ENCODE measurements at places on chromosomes 1 and 21.

DNA sequence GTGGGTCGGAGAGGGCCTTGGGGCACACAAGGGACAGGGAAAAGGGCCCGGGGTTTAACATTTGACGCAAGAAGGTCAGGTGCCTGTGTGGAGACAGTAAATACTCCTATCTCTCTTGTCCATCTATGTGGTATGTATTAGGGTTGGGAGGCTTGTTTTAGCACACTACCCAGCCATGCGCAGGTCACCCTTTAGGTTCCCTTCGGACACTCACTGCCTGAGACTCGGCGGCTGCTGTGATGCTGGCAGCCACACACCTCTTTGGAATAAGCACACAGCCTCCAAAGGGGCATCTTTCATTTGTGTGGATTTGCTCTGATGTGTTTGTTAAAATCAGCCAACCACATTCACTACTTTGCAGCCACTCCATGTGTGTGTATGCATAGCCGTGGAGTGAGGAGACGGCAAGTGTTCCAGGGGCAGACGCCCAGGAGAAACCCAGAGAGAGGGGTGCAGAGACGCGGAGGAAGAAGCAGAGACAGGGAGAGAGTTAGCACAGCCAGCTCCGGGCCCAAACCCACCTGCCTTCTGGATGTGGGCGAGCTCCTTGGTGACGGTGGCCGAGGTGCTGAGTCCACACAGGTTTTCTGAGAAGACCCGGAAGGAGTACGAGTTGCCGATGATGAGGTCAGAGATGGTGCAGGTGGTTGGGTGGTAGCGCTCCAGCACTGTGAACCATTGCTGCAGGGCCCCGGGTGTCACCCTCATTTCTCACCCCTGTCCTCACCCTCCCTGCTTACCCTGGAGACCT lies 5.7 kb downstream of the MYBPH start:
- DNase-seq, result no peak

GRCh38 chr1:163614361-163614760 lies 292.6 kb downstream of the NUF2 start:
- no peak for DNase-seq

DNA sequence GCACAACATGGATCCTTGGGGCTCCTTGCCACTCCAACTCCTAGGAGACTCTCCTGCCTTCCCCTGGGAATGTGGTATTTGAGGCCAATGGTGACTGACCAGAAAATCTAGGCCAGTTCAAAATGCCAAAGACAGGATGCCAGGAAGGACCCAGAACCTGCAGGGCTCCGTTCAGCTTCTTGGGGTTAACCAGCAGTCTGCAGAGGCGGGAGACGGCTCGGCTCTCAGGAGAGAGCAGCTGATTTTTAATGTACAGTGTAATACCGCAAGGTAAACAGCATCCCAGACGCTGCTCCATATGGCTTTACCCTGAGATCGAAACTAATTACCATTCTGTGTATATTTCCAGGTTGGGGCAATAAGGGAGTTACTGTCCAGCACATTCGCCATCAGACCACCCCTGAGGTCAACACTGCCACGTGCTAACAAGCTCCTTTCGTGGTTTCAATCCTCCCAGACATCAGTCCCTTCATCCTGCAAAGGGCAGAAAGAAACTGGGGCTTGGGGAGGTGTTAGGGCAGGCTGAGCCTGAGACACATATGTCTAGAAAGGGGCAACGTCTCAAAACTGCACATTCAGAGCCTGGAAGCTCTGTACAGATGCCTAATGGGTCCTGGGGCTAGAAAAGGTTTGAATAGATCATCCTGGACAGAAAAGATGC lies 16.7 kb downstream of the ITPKB start:
- no peak for DNase-seq

DNA sequence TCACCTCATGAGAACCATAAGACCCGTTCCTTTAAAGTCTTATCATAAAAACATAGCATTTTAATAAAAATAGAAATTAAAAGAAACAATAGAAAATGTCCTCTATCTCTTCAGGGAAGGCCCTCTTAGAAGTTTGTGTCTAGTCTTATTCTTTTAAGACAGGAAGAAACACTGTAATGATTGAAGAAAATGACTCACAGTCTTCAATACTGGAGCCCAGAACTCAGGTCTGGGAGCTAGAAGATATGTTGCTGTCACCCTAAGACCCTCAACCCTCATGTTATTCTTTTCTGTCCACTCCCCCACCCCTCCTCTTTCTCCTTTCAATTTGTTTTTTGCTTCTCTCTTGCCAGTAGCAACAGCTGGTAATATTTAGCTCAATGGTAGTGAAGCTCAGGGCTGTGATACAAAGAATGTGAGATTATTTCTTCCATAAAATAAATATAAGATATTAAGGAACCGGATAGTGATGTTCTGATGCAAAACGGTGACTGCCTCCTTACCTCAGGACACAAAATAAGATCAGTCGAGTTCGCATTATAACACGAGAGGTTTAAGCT lies 12.0 kb downstream of the DUSP10 start:
- DNase-seq, result no peak

GRCh38 chr1:7265771-7266371 lies 480.6 kb downstream of the CAMTA1 start:
- no peak for DNase-seq

DNA sequence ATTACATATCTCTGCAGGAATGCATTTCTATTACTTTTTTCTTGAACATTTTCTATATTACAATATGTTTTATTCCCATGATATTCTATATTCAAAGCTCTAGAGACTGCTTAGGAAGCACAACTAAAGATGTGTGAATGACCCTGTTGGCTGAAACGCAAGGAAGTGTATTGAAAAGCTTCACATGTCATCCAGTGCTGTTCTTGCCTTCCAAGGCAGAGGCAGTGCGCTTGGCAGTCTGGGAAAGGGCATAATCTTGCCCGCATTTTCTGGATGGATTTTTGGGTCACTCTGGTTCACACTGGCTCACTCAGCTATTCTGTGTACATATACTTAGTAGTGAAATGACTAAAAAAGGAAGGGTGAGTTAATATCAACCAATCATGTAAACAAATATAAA lies 262.4 kb downstream of the PTPRC start:
- no peak for DNase-seq

- no peak for DNase-seq
These were observed 4.9 kb upstream of the TTC22 start for GRCh38 chr1:54805981-54806381.

GRCh38 chr1:29809446-29810120 lies 573.3 kb downstream of the PTPRU start:
- DNase-seq, result no peak

- no peak for DNase-seq
These were observed 126.2 kb downstream of the SIK1 start for GRCh38 chr21:43300496-43301408.

GRCh38 chr1:159066108-159066507 lies 10.5 kb downstream of the AIM2 start:
- DNase-seq, result no peak

GRCh38 chr1:201702936-201703335 lies 126.0 kb upstream of the IPO9 start:
- DNase-seq, result peak; percentile 94

GRCh38 chr1:36464605-36465393 lies 615 bp upstream of the MRPS15 start:
- DNase-seq, result peak; percentile 24

DNA sequence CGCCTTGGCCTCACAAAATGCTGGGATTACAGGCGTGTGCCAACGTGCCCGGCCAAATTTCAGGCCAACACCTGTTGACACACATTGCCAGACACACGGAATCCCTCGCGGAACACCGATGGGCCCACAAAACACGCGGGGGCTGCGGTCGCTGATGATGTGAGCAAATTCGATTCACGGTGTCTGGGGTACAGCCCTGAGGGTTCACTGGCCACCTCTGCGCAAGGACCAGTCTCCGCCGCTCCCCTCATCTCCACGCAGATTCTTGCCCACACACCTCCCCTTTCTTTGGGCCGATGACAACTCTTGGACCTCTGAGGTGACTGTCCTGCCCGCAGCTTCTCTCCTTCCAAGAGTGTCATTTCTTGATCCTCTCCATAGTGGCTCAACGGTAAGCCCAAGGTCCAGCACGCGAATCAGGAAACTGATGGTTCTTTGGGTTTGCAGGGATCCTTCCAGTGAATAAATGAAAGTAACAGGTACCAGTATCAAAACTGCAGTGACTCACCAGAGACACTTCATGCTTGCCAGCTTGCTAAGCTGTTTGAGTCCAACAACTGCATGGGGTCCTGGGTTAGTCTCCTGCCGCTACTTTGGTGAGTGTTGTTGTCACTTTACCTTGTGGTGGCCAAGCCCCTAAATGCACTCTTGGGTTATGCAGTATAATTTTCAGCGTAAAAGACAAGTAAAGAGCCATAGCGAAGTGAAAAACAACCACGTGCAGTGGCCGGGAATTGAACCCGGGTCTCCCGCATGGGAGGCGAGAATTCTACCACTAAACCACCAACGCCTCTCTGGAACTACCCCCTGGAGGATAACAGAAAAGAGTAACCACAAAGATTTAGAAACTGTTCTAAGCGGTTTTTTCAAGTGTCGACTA lies 11.0 kb upstream of the RNU1-3 start:
- DNase-seq, result peak; percentile 4

GRCh38 chr21:37259426-37259825 lies 7.7 kb downstream of the VPS26C start:
- no peak for DNase-seq

- no peak for DNase-seq
These were observed 9.0 kb downstream of the SH2D2A start for GRCh38 chr1:156807627-156808026.

- DNase-seq, result peak; percentile 37
These were observed 4.7 kb downstream of the LAX1 start for GRCh38 chr1:203769505-203770343.

GRCh38 chr1:86933051-86933450 lies 18.6 kb downstream of the HS2ST1 start:
- DNase-seq, result no peak

- no peak for DNase-seq
These were observed 47.2 kb downstream of the MCOLN2 start for GRCh38 chr1:84949664-84950063.

GRCh38 chr1:78003882-78004718 lies 639 bp upstream of the DNAJB4 start:
- DNase-seq, result no peak

DNA sequence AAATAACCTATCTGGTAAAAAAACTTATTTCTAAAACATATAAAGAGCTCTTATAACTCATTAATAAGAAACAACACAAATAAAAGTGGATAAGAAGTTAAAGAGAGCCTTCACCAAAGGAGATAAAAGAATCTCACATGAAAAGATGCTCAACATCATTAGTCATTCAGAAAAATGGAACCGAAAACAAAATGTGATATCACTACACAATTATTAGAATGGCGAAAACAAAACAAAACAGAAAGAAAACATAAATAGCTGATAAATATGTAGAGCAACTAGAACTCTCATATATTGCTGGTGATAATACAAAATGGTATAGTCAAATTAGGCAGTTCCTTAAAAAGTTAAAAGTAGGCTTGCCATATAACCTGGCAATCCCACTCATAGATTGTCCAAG lies 1109.3 kb downstream of the PLA2G4A start:
- DNase-seq, result no peak

- peak; percentile 25 for DNase-seq
These were observed 82.9 kb downstream of the ITPKB start for GRCh38 chr1:226656201-226656600.

DNA sequence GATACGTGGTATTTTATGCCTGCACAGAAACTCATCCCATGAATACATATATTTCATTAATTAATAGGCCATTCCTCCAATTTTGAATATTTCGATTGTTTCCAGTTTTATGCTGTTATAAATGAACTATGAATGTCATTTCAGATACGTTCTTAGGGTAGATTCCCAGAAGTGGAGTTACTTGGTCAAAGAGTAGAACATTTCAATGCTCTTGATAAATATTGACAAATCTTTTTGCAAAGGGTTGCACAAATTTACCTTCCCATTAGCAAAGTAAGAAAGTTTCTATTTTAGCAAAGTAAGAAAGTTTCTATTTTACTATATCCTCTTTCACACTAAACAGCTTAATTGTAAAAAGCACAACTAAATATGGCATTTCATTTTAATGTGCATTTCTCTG lies 48.9 kb downstream of the KCNT2 start:
- no peak for DNase-seq

GRCh38 chr1:209544098-209544497 lies 39.4 kb upstream of the CAMK1G start:
- DNase-seq, result no peak

GRCh38 chr1:61872206-61872605 lies 129.9 kb downstream of the PATJ start:
- DNase-seq, result no peak

DNA sequence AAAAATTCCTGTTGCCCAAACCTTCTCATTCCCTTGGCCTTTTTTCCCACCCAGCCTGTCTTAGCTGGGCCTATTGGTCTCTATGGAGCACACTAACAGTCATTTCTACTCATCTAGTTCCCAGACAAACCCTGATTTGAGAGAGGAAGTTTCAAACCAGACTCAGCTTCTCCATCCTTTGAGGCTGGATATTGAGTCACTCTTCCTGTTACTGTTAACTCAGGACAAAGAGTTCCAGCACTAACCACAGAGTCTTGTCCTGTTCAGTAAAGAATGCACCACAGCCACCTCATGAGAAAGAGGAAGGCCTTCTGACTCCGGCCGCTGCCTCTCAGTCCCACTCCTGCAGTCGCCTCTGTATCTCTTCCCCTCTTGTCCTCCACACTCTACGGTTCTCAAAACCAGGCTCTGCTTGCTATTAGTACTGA lies 137.8 kb downstream of the PTPRC start:
- DNase-seq, result no peak

- DNase-seq, result no peak
These were observed 30.6 kb upstream of the LCE5A start for GRCh38 chr1:152479792-152480595.

DNA sequence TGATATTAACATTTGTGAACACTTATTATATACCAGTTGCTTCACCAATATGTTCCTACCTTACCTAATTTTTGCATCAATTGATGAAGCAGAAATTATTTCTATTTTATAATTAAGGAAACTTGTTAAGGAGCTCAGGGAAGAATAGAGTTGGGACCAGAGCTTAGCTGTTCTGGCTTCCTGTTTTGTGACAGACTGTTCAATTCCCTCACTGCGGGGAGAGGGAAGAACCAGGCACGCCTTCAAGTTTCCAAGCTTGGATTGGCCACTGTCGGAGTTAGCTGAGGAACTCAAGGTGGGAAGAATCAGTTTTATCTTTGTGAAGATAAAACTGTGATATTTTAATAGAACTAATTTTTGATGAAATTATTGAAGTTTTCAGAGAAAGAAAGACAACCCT lies 142.3 kb upstream of the LMO4 start:
- DNase-seq, result no peak

- DNase-seq, result no peak
These were observed 6.6 kb upstream of the IFFO2 start for GRCh38 chr1:18962855-18963737.

DNA sequence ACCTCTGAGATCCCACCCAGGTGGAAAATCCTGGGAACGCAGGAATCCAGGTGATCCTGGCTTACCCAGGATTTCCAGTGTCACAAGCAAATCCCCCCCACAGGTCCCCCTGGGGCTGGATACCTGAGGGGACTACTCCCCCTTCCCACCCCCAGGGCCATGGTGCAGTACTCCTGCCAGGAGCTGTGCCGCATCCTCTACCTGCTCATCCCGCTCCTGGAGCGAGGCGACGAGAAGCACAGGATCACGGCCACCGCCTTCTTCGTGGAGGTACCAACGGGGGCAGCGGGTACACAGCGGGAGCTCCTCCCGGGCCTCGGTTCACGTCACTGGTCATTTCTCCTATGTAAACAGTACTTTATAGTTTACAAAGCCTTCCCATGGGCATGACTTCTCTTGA lies 20.4 kb upstream of the TTC4 start:
- no peak for DNase-seq

- DNase-seq, result no peak
These were observed 193.2 kb downstream of the KAZN start for GRCh38 chr1:14791654-14792053.

GRCh38 chr1:43184995-43185394 lies 12.9 kb downstream of the CFAP57 start:
- DNase-seq, result no peak

Data from NCI-H774 (cell line).